T1000 (cell line): ENCODE measurements at places on chromosomes 2 and 18.

- DNase-seq, result peak; percentile 42
These were observed at the start of gene ITGA6 for GRCh38 chr2:172427256-172427989. ITGA6 (plus strand) TSS chr2:172427586.

GRCh38 chr2:10223932-10224720 lies 78.6 kb upstream of the HPCAL1 start:
- no peak for DNase-seq

GRCh38 chr2:181430406-181431118 lies 26.6 kb upstream of the ITGA4 start:
- DNase-seq, result no peak

DNA sequence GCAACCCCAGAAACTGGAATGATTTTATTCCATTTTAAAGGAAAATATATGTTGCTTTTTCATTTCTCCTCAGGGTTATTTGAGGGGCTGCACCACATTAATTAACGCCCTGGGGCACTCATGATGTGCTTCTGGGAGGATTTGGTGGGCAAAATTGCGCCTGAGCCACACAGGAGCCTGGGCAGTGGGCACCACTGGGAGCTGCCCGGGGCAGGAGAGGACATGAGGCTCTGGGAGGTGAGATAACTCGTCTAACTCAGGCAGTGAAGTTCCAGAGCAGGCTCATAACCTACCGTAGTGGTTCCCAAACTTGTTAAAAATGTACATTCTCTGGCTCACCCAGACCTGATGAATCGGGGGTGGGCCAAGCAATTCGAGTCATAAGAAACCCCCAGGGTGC lies 68.3 kb downstream of the EDAR start:
- DNase-seq, result no peak

DNA sequence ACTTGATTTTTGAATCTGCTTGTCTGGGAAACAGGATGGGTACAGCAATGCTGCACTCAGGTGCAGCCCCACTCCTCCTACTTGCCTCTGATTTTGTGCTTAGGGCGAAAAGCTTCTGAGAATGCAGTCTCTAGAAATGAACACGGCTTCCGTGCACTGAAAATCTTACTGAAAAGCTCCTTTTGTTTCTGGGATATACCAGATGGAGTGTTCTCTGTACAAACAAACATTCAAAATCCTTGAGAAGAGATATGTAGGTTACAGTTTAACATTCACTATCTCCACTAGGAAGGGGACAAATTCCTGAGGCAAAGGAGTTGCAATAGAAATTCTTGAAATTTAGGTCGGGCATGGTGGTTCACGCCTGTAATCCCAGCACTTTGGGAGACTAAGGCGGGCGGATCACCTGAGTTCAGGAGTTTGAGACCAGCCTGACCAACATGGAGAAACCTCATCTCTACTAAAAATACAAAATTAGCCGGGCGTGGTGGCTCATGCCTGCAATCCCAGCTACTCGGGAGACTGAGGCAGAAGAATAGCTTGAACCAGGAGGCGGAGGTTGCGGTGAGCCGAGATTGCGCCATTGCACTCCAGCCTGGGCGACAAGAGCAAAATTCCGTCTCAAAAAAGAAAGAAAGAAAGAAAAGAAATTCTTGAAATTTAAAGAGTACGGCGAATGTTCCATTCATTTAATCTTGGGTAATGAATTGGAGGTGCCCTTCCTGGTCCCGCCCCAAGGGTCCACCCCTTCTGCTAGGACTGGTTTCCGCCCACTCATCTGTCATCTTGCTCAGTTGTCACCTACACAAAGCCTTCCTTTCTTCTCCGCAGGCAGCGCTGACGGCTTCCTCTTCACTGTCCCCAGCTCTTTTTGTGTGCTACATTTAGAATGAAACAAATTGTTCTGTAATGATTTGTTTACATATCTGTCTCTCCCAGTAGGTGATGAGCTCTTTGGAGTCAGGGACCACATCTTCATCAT lies 92.4 kb downstream of the SOCS6 start:
- no peak for DNase-seq

DNA sequence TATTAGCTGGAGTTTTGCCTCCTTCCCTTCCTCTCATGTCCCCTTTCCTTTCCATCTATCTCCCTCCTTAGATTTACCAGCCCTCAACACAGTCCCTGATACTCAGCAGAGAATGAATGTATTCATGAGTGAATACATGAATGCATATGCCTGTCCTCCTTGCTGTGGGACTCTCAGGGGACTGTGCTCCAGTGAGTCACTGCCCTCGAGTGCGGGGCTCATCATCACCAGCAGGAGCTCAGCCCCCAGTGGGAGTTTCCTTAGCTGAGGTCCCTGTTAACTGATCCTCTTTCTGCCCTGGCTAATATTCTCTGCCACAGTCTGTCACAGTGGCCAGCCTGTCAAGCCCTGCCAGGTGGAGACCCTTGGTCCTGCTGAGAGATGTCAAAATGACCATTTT lies 104.9 kb upstream of the LHCGR start:
- peak; percentile 19 for DNase-seq

GRCh38 chr2:112904883-112905282 lies 6.1 kb upstream of the IL37 start:
- no peak for DNase-seq
